ENCODE measurements at places on chromosomes 2 and 18. TPM values are rescaled to one million over a fixed set of nuclear protein-coding genes. Genes with fewer than 3 reads are reported as not detected.

DNA sequence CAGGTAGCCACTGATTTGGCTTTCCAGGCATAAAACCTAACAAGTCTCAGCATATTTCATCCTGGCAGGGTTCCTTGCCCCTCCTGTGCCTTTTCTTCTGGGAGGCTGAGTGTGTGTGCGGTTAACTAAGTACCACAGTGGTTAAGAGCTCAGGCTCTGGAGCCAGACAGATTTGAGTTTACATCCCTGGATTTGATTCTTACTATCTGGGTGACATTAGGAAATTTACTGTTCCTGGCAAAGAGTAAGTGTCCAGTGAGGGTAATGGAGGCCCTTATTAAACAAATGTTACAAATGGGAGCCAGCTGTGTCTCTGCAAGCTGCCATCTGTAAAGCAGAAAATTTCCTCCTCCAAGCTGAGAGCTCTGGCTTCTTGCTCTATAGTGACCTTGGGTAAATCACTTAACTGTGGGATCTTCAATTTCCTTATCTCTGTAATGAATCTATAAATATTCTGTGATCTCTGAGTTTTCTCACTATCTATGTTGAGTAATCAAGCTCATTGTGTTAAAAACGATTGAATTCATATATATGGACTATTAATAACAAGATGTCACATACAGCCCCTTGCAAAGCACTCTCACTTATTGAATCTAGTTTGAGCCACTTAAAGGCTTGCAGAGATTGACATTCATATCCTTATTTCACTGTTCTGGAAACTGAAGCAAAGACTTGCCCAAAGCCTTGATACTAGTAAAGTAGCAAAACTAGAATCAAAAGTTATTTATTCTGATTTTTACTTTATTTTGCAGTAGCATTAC is 6.5 kb upstream of the COBLL1 start:
- DNase-seq: no peak

DNA sequence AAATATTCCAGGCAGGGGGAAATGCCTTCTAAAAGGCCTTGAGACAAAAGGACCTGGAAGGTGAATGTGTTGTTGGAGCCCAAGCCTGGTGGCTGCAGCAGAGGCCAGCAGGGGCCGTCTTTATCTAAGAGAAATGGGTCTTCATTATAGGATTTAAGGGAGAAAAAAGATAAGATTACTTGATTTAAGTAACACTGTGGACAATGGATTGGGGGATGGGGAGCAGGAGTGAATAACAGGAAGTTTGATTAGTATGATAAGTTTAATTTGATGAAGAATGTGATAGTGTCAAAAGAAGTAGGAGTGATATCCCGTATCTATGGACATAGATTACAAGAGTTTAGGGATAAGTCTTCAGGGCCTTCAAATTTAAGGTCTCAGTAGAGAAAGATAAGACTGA is 64.2 kb downstream of the WDR75 start:
- DNase-seq: no peak

DNA sequence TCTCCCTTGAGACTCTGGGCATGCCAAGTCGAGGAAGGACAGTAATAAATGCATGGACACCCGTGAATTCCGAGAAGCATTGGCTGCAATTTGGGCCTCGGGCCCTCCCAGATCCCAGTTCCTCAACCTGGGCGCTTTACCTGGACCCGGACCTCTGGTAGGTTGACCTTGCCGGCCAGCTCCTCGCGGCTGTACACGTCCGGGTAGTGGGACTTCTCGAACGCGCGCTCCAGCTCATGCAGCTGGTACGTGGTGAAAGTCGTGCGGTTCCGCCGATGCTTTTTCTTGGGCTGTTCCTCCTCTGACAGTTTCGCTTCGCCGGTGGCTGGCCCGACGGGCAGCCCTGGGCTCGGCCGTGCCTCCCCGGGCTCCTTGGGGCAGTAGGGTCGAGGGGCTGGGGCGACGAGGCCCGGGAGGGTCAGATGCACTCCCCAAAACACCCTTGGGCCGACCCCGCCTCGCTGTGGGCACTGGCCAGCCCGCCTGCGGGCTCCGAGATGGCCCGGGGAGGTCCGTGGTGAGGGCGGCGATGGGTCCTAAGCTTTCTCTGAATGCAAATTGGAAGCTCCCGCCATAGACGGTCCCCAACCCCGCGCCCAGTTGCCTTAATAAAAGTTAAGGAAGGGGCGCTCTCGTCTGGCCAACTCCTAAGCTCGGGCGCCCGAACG is 899 bp downstream of the RAX start:
- peak; percentile 30 for DNase-seq

DNA sequence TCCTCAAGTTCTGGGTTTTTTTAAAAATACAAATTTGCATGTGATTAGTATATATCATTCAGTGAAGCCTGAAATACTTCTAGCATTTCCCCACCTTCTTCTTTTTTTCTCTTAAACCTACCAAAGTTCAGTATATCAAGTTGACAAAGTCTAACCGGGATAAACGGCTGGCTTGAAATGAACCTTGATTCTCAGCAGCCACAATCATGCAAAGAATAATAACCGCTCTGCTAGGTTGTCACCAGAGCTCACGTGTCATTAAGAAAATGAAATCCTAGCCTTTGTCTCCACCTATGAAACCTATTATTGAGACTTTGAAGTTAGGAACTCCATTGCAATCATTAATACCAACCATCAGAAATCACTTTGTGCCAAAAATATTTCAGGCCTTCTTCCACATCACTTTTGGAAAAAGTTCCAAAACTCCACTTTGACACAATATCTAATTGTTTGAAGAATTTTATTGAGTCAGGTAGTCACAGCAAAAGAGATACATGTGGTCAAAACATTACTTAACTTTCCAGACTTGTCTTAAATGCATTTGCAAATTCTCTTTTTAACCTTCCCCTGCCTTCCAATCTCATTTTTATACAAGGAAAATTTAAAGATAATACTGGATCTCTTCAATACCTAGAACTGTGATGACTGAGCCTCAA is 285.6 kb upstream of the ACVR2A start:
- DNase-seq: no peak

- no peak for DNase-seq
These were observed 108.6 kb downstream of the AGPS start for GRCh38 chr2:177501186-177501585.

- no peak for DNase-seq
These were observed 4.5 kb upstream of the ACOXL start for GRCh38 chr2:110727923-110728322.

- no peak for DNase-seq
These were observed 558 bp upstream of the CYP26B1 start for GRCh38 chr2:72148003-72148836.

GRCh38 chr2:25297738-25298137 is 44.0 kb downstream of the DNMT3A start:
- no peak for DNase-seq

DNA sequence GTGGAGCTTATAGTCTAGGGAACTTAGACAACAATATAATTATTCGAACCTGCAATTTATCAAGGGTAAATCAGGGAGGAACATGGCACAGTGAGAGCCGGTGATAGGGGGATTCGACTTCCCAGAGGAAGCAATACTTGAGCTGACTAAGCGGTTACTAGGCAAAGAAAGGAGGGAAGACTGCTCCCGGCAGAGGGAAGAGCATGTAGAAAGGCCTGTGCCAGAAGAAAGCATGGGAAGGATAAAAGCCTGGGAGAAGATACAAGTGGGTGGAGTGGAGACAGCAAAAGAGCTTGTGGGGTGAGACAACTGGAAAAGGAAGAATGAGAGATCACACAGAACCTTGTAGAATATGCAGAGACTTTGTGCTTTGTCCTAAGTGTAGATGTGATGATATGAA is 93.3 kb downstream of the MARCHF4 start:
- no peak for DNase-seq

- DNase-seq: no peak
These were observed 347.8 kb upstream of the GULP1 start for GRCh38 chr2:187943772-187944369.

- DNase-seq: no peak
These were observed 13.9 kb downstream of the SLC19A3 start for GRCh38 chr2:227703961-227704360.

- DNase-seq: no peak
These were observed 33.0 kb upstream of the MFSD2B start for GRCh38 chr2:23976883-23977282.

DNA sequence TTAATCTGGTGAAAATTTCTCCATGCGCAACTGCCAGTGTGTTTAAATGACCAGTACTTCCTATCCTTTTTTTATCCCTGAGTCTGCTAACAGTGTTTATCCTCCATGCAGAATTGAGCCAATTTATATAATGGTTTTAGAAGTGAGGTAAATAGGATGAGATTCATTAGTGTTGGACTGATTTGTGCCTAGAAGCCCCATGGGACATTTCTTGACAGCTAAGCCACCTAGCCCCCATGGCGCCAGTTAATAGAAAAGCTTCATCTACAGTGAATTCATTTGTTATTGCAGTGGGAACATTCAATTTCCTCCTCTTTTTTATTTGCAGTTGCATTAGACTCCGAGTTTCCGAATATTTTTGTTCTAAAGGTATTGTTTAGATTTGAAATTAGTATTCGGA is 175.6 kb downstream of the ARL6IP6 start:
- DNase-seq: no peak

- no peak for DNase-seq
These were observed 28.8 kb upstream of the KCMF1 start for GRCh38 chr2:84942166-84942565.

DNA sequence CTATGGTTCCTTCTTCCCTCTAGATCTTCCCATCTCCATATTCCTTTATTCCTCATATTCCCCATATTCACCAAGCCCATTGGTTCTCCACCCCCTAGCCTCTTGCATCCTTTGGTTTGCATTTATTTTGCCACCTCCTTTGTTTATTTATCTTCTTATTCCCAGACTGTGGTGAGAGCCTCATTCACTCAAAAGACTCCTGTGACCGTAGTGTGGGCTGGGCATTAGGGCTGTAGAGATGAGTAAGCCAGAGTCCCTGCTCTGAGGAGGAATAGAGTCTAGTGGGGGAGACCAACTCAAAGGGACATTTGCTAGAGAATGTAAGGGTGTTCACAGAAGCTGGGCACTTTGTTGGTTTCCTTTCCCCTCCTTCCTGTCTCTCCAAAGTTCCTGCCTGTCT is 8.3 kb downstream of the ATG16L1 start:
- DNase-seq: no peak

GRCh38 chr2:855177-855576 is 95.5 kb upstream of the SNTG2 start:
- no peak for DNase-seq

- no peak for DNase-seq
These were observed 123.7 kb downstream of the PIK3C3 start for GRCh38 chr18:42078711-42079110.

GRCh38 chr18:59360381-59360780 is 1.3 kb upstream of the LMAN1 start:
- no peak for DNase-seq

GRCh38 chr2:235483313-235483712 is 10.5 kb upstream of the AGAP1 start:
- DNase-seq: no peak

DNA sequence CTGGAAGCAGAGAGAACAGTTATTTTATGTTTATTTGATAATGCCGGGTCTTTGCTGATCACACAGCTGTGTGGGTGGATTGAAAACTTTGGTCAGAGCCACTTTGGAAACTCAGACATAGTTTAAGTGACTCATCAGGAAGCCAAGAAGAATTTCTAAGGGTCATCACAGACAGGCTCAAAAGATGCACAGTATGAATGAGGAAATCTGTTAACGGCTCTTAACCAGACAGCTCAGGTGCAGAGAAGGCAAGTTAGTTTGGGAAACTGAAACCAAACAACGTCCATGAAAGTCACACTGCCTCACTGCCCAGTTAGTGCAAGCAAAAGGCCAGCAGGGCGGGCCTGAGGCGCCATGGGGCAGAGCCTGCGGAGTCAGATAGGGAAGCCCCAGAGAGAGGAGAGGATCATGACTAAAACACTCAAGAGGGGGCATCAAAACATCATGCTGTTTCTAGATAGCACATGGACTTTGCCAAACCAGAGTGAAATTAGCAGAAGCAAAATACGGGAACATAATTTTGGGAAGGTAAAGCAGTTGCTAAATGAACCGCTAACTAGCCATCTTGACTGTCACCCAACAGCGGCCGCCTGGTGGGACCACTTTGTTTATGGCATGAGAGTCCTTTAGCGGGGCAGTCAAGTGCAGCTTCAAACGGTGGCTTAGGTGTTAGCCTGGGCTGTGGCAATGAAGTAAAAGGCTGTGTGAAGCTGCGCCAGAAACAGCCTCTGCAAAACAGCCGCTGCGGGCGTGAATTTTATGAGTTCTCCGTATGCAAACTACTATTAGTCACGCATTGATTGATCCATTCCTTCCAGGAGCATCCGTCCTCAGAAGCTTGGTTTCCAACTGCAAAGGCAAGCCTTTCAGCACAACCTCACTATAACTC is 101.2 kb downstream of the KCTD18 start:
- no peak for DNase-seq

DNA sequence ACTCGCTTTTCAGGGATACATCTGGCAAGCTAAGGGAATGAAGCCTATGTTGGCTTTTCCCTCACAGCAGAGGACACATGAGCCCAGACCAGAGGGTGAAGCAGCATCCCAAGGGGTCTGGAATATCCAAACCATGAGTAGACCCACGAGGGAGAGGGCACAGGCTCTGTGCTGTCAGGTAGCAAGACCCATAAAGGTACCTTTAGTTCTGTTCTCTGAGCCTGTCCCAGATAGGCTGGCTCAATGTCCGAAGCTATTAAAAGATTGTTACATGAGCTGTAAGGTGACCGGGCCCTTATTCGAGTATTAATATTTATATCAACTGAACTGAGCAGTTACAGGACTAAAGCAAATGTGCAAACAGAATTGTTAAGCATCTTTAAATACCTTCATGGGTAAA is 52.2 kb downstream of the TPGS2 start:
- DNase-seq: no peak

GRCh38 chr2:173874003-173874893 is 90.9 kb downstream of the SP3 start:
- no peak for DNase-seq

DNA sequence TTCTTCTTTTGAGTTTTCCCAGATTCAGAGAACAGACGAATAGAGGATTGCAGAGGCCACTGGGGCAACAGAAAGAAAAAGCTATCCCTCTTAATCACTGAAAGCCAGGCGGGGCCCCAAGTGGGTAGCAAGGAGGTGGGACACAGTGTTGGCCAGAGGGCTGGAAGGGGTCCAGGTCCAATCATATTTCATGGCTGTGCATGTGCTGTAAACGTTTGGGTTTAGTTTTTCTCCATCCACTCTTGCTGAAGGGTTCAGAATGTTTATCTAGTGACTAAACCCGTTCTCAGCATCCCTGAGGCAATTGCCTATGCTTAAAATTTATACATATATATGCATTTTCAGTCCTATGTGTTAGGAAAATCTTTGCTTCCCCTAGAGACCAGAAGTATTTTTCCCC is 99.4 kb upstream of the EPHA4 start:
- no peak for DNase-seq

The DES gene
- total RNA-seq: 0.10 TPM

The TBR1 gene
- 0.05 TPM for total RNA-seq

The CCDC178 gene
- total RNA-seq: not detected

The RAB6D gene
- 0.09 TPM for total RNA-seq

The RNF125 gene
- 40.5 TPM for total RNA-seq

The ELOA2 gene
- not detected for total RNA-seq

The STRN gene
- 41.7 TPM for total RNA-seq

The TGIF1 gene
- 70.0 TPM for total RNA-seq

The CD8B2 gene
- 0.62 TPM for total RNA-seq

The ABCG5 gene
- total RNA-seq: not detected

The NCKAP5 gene
- not detected for total RNA-seq

The BOLL gene
- 0.10 TPM for total RNA-seq

The QPCT gene
- total RNA-seq: 0.35 TPM

The DCDC2C gene
- total RNA-seq: not detected

Data from activated T-cell treated with anti-CD3 and anti-CD28 coated beads, Interleukin-2, amount 50 U/mL, for 72 hours (primary cell).